ENCODE measurements at places on chromosomes 11 and 22.

DNA sequence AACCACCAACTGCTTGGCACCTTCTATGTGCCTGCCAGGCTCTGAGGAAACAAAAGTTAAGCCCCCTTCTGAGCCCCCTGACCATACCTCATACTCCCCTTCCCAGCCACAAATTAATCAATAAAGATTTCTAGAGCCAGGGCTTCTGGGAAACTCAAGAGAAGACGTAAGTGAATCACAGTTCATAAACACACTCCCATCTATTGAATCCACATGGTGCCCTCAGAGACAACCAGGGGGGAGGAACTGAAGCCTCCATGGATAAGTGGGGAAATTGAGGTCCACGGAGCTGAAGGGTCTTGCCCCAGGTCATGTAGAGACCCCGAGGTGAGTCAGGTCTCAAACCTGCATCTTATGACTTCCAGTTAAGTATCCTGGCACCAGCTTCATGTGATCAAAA, 150.6 kb downstream of the MN1 start:
- no peak for DNase-seq

DNA sequence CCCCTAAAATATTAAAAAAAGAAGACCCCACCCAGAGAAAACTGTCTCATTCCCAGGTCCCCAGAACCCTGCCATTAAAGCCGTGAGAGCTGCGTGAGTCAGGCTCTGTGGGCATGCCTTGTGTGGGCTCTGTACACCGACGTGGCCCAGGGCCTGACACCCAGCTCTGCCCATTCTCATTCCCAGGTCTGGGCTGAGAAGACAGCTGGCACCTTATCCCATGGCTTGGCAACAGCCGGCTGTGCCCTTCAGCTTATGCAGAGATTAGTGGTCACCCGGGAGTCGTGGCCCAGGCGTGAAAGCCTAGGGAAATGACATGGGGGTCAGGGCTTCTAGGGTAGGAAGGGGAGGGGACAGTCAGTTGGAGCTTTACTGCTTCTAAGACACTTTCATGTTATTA, 31.9 kb downstream of the OTOG start:
- DNase-seq = no peak

DNA sequence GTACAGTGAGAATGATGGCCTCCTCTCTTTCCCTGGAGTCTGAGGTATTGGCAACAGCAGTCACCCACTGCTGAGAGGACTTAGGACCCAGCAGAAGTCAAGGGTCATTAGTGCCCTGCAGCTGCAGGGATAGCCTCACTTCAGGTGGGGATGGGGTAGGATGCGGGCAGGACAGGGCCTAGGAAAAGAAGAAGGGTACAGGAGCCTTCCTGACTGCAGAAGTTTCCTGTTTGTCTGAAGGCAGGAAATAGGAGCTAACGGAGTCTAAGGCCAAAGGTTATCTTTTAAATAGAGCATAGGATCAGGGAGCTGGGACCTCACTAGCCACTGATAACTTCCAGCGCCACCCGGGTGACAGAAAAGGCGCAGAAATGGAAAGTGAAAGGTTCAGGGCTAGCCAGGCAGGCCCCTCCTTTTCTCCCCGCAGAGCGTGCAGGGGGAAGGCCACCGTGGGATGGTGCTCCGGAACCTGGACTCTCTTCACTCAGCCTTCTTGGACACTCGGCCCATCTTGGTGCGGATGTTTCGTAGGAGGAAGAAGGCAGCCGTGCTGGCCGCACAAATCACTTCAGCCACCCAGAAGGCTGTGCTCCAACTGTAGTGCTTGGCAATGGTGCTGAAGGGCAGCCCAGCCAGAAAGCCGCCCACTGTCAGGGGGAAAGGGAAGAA, 6.0 kb downstream of the TRAPPC4 start:
- DNase-seq = no peak

DNA sequence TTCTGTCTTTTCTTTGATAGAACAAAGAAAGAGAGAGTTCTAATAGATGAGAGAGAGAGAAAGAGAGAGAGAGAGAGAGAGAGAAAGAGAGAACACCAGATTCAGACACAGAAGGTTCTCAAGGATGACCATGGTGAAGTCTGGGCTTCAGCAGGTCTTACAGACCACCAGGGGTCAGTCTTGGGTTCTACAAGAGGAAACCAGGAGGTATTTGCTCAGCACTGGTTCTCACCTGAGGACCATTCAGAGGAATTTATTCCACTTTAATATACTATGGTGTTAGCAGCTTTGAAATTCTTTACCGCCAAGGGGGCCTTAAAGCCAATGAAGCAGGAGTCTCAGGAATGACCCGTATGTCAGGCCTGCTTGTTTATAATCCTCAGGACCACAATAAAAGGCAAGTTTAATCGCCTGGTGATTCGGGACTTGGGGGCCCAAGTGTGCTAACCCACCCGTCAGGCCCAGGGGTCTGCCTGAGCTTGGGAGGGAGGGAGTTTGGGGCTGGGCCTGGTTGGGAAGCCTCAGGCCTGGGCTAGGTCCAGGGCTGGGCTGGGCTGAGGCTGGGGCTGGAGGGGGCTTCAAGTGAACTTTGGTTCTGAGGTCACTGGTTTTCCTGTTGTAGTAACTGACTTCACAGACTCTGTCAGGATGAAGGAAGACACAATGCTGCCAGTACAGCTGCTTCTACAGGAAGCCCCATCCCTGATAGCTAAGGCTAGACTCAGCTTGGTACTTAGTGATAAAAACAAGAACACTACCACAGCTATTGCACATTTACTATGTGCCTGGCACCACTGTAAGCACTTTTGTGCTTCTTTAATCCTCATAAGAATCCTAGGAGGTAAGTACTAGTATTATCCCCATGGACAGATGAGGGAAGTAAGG, 179.2 kb upstream of the ZBED5 start:
- no peak for DNase-seq

DNA sequence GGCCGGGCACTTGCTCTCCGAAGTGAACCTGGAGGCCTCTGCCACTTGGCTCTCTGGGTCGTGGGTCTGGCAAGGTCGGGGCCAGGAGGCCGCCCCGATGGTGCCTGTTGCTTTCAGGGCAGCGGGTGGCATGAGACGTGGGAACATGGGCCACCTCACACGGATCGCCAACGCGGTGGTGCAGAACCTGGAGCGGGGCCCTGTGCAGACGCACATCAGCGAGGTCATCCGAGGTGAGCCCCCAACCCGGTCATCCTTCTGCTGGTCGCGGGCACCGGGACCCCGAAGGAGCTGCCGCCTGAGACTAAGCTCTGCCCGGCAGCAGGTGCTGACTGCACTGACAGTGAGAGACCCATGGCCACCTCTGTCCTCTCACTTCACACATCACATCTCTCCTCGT, 40.0 kb downstream of the SBF1 start:
- no peak for DNase-seq

- DNase-seq = no peak
Observed at GRCh38 chr11:65317025-65317786, 2.5 kb downstream of the CDC42EP2 start.

GRCh38 chr11:105458071-105458470, 151.8 kb upstream of the GRIA4 start:
- DNase-seq = no peak

- DNase-seq = no peak
Observed at GRCh38 chr11:41803895-41804294, 344.4 kb upstream of the LRRC4C start.

- DNase-seq = no peak
Observed at GRCh38 chr22:31039393-31039792, 41.7 kb upstream of the SMTN start.

DNA sequence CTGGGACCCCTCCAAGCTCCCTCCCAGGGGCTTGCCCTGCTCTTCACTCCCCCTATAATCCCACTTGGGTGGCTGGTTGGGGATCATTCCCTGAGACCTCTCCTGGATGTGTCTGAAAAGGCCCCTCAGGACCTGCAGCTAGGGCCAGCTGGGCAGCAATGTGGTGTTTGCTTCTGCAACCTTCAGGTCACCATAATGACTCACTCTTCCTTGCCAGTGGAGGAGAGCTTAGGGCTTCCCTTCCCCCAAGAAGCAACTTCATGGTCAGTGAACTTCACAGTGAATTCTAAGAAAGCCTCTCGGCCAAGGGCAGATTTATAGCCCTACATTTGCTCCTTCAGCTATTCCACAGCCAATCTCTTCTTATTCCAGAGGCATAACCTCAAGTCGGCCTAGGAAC, 45.1 kb upstream of the TSPAN18 start:
- DNase-seq = peak; percentile 51

DNA sequence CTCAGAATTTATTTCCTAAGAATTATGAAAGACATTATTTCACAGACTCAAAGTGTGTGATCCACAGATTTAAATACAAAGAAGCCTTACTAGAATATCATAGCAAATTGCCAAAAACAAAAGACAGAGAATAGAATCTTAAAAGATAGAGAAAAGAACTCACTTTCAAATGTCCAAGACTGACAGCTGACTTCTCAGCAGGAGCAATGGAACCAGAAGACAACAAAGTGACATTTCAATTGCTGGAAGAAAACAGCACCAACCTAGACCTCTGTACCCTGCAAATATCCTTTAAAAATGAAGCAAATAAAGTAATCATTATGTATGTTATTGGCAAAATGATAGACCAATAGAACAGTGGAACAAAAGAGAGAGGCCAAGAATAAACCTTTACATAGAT, 109.2 kb downstream of the TTC17 start:
- no peak for DNase-seq

GRCh38 chr11:111526501-111526900, 11.9 kb downstream of the HOATZ start:
- no peak for DNase-seq

- no peak for DNase-seq
Observed at GRCh38 chr11:68989936-68990606, 9.3 kb upstream of the MRGPRD start.

GRCh38 chr11:102345904-102346303, 1.1 kb upstream of the BIRC2 start:
- DNase-seq = no peak

All from NK-92 treated with Interleukin-12 subunit alpha and Interleukin-12 subunit beta, amount 100 ng/mL, for 24 hours (cell line).